ENCODE measurements at places on chromosomes 3 and 15. TPM values are rescaled to one million over a fixed set of nuclear protein-coding genes. Genes with fewer than 3 reads are reported as not detected.

The RASA2 gene
- total RNA-seq = 93.5 TPM

The SCAMP5 gene
- 1.3 TPM for total RNA-seq

The ACVR2B gene
- total RNA-seq = 12.7 TPM

DNA sequence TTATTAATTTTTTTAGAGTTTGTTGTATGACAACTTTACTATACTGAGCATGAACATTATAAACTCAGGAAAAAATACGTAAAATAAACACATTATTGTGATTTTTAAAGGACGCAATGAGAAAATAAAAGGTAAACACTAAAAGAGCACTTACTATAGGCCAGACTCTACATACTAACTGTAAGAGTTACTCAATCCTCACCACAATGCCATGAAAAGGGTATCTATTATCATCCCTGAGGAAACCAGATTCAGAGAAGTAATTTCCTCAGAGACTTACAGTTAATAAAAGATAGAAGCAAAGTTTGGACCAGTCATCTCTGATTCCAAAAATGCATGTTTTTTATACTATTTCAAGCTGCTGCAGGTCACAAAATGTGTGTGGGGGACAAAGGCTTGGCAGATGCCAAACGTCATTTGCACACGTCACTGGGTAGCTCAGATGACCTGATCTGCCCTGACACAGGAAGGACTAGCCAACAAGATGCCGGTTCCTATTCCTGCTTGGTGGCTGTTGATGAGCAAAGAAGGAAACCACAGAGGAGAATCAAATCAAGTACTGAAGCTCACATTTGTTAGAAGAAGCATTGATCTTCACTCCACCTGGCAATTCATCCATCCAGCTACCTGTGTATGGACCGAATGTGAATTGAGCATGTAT is 42.3 kb downstream of the KLHL6 start:
- no peaks in the 10 kb centered on the region for H3K27me3 ChIP-seq
- H3K4me3 ChIP-seq = peak overlapping the region; percentile 9
- peaks cover 58% of the 10 kb centered on the region for H3K4me1 ChIP-seq
- H3K36me3 ChIP-seq = peaks cover 16% of the 10 kb centered on the region

- H3K36me3 ChIP-seq = no peaks in the 10 kb centered on the region
- no peak for DNase-seq
- no peaks in the 10 kb centered on the region for H3K27me3 ChIP-seq
- no peak overlapping the region for H3K27ac ChIP-seq
- H3K4me3 ChIP-seq = no peak overlapping the region
These were observed 298.5 kb downstream of the SI start for GRCh38 chr3:164779816-164780215.

GRCh38 chr3:181300033-181300432 is 310.5 kb upstream of the DNAJC19 start:
- no peaks in the 10 kb centered on the region for H3K27me3 ChIP-seq
- DNase-seq = no peak
- H3K36me3 ChIP-seq = no peaks in the 10 kb centered on the region
- no peaks in the 10 kb centered on the region for H3K4me1 ChIP-seq
